ELF-1 (cell line): ENCODE measurements at places on chromosomes 5 and 9.

DNA sequence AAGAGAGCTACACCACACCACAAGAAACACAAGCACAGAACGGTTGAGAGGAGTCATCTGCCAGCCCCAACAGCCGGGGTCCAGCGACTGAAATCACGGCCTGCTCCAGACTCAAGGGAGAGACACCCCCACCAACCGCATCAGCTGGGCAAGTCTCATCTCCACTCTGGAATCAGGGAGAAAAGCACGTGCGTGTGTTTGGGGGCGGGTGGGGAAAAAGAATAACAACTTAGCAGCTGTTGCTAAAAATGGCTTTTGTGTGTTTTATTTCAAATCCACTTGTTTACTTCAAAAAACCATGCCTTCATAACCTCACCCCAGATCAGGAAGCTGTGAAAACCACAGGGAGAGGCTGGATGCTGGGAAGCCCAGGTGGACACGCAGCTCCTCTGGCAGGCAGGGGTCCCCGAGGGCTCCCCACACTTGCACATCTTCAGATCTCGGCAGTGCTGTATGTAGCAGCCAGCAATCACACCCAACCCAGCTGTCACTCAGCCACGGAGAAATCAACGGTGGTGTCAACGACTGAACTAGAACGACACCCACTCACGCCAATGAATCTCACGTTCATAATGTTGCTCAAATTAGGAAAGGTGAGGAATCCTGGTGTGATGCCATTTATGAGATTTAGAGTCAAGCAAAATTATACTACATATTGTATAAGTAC lies 19.0 kb downstream of the PNPLA7 start:
- DNase-seq: no peak

DNA sequence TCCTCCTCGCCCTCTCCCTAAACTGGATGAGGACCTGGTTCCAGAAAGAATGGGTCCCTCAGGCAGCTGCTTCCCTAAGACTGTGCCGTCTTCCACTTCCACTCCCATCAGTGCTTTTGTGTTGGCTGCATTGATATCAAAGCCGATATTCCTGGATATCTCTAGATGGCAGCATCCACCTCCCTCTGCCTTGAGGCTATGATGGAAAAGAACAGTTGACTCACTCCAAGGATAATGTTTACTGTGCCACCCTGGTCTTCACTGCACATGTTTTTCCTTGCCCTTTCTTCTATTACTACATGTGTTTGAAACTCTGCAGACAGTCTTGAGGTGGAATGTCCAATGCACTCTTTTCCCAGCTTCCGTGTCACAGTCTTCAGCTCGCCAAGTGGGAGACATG lies 211.6 kb downstream of the MAST4 start:
- DNase-seq: no peak

DNA sequence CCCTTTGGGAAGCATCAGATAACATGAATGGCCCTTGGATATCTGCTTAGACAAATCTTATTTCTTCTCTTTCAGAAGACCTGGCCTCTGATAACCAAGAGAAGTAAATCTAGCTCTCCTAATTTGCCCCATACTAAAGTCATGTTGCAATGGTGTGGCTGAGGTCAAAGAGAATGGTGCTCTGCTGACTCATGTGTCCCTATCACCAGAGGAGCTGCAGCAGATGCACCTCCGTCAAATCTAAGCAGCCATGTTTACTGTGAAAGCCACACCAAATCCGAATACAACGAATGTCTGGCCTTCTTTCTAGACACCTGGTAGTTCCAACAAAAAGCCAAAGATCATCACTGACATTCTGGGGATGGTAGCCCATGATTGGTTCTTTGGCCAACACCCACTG lies 23.2 kb downstream of the RETREG1 start:
- no peak for DNase-seq

DNA sequence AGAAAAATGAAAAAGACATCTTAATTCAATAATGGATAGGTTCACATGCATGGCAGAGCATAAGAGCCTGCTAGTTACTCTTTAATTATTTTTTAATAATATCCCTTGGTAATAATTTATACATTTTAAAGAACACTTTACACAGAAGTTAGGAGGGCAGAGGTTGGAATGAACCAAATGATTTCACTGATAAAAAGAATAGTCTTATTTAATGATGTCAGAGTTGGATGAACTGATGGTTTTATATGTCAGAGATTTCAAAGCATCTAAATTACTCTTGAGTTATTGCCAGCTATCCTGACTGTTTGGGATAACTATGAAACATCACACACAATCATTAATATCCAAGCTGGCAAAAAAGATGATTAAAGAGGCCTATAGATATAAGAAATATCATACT lies 244.8 kb downstream of the CSNK1G3 start:
- no peak for DNase-seq

GRCh38 chr5:76763136-76763535 lies 47.2 kb downstream of the F2R start:
- DNase-seq: no peak

DNA sequence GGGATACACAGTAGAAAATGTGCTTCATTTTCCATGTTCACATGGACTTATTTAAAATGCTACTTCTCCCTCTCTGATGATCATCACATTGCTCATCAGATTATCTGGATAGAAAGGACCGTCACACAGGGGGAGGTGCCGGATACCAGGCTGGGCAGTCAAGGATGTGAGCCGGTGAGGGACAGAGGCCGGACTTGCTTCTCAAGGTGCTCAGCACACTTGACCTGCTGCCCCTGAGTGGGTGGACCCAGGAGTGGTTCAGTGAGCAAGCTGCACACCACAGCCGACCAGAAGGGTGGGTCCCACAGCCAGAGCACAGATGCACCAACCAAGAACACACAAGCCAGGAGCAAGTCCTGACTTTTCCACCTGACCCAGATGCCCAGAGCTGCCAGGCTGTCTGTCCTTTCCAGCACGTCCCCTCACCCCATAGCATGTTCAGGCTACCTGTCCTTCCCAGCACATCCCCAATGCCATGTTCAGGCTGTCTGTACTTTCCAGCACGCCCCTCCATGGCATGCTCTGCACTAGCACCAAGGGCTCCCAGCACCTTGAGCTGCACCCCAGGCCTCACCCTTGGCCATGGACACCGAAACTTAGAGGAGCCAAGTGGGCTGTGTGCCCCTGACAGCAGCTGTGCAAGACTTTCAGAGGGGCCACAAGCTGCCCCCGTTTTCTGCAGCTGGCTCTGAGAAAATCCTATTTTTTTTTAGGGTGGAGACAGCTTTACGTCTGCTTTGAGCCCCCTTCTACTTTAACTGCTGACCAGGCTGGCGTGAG lies 77.8 kb downstream of the SECISBP2 start:
- no peak for DNase-seq

DNA sequence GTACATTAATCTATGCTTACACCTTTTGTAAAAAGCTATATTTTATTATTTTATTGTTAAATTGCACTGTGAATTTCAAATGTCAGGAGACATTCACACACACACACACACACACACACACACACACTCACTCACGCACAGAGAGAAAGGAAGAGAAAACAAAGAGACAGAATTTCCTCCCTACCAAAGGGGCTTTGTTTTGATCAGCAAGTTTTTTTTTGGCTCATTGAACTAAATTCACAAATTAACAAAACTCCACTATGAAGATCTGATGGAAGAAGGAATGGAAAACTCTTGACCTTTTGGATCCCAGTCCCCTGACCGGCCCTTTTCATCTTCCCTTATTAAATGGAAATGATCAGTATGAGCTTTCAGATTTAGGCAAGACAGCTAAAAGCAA lies 161.2 kb downstream of the PDE4D start:
- no peak for DNase-seq
